ENCODE measurements at places on chromosomes 6 and 20.
A peak's percentile ranks its signal among the peaks of the same experiment; 100 is the strongest.

DNA sequence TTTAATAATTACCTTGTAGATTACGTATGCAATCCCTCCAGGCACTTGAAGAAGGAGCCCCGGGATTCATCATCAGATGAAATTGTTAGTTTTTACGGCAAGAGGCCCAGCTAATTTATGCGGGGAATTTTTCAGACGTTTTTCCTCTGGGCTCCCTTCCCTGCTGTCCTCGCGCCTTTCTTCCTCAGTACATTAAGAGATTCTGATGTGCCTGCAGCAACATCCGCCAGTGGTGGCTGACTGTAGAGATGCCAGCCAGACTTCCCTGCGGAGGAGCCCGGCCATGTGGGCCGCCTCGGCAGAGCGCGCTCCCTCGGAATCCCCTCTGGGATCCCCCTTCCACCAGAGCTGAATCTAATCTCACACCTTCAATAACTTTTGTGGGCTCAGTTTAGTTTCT is 46.4 kb upstream of the POU3F2 start:
- DNase-seq = no peak

- DNase-seq = no peak
These were observed 14.5 kb downstream of the OR2B2 start for GRCh38 chr6:27897580-27898206.

GRCh38 chr6:167696296-167696695 is 130.4 kb upstream of the AFDN start:
- no peak for DNase-seq

- no peak for DNase-seq
These were observed 106.1 kb downstream of the CEBPB start for GRCh38 chr20:50296450-50297375.

DNA sequence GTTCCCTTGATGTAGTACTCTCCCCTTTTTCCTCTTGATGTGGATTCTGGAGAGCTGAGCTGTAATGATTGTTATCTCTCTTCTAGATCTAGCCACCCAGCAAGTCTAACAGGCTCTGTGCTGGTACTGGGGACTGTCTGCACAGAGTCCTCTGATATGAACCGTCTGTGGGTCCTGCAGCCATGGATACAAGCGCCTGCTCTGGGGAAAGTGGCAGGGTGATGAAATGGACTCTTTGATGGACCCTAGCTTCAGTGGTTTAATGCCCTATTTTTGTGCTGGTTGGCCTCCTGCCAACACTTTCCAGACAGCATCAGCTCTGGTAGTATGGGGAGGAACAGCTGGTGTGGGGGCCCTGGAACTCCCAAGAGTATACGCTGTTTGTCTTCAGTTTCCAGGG is 216.3 kb downstream of the ADGRG6 start:
- DNase-seq = no peak

- DNase-seq = no peak
These were observed 35.0 kb upstream of the MDGA1 start for GRCh38 chr6:37732688-37733087.

GRCh38 chr6:170279977-170280688 is 10.7 kb downstream of the DLL1 start:
- DNase-seq = peak; percentile 36

GRCh38 chr20:46179862-46180261 is 61.7 kb downstream of the CD40 start:
- no peak for DNase-seq

DNA sequence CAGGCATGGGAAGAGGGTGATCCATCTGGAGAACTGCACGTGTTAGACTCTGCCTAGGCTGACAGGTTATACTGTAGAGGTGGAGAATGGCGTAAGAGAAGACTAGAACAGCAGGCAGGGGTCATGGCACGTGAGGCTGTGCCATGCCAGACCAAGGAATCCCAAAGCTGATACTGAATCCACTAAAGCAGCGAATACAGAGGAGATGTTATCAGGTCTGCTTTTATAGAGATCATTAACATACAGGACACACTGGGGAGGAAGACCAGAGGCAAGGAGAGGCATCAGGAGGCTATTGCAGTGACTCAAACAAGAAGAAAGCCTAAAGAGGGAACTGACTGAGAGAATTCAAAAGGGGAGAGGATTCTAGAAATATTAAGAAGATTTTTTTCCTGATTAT is 12.9 kb downstream of the PHACTR1 start:
- DNase-seq = no peak

DNA sequence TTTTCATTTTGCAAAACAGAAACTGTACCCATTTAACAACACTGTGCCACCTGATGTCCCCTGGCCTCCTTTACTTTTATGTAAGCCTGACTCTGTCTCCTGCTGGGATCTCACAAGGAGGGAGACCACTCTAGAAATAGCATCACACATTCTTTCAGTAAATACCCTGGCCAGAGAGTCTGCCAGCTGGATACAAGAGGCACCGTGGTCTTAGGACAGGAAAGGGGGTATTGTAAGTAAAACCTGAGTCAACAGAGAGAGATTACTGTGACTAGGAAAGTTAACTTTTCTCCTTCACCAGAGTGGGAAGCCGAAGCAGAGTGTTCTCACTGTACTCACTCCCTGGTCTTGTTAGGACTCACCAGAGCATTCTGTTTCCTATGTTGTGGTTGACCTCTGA is 27.8 kb downstream of the CMTR1 start:
- no peak for DNase-seq

DNA sequence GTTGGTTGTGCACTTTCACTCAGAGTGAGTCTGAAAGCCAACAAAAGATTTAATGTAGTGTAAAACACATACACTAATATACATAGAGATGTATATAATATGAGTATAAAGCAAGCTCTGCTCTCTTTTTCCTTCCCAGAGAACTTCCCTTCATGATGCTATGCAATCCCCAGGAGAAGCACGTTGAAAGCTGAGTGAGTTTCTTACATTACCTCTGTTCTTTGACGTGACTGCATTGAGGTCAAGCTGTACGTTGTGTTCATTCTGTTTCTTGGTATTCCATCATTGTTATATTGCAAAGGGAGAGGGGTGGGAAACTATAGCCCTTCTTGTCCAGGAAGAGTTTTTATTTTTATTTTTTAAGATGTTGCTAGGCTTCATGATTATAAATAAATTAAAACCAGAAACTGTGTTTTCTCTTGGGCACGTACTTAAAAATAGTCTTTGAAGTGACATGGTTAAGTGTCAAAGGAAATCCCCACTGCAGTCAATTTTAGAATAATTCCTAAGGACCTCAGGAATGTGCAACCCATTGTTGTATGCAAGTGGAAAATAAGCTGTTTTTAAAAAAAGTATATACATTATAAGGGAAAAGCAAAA is 651.0 kb downstream of the CD109 start:
- DNase-seq = no peak

- DNase-seq = no peak
These were observed 46.8 kb downstream of the CYP24A1 start for GRCh38 chr20:54126806-54127655.

DNA sequence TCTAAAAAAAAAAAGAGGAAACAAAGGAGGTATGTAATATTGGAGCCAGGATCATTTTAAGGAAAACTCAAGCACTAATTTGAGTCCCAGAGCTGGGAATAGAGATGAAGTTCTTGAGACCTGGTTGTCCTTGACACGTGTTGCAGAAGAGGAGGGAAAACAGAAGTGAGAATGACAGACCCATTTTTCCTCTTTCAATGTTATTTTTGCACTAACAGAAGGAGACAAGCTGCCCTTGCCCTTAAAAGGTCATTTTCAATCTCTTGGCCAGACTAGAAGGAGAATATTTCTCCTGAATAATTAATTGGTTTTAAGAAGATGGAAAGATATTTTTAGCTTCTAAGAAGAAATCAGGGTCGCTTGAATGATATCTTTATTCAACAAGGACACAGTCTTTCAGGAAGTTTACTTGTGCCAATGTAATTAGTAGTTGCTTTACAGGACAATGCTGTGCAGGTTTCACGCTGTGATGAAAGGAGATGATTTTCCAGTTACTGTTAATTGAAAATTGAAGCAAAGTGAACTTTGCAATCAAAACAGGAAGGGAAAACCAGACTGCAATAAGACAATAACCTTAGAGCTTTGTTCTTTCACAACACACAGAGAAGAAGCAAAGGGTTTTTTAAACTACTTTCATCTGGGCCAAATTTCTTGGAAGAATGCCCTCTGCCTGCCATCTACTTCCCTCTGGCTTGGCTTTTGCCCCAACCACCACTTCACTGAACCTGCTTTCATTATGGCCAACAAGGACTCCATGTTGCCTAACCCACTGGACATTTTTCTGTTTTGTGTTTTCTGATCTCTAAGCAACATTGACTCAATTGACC is 107.8 kb upstream of the SHLD1 start:
- no peak for DNase-seq

- no peak for DNase-seq
These were observed 102.6 kb downstream of the CD109 start for GRCh38 chr6:73798592-73798991.

- DNase-seq = no peak
These were observed 262.2 kb downstream of the NRN1 start for GRCh38 chr6:5744497-5744896.

- DNase-seq = no peak
These were observed 38.1 kb downstream of the BICRAL start for GRCh38 chr6:42819803-42820511.

DNA sequence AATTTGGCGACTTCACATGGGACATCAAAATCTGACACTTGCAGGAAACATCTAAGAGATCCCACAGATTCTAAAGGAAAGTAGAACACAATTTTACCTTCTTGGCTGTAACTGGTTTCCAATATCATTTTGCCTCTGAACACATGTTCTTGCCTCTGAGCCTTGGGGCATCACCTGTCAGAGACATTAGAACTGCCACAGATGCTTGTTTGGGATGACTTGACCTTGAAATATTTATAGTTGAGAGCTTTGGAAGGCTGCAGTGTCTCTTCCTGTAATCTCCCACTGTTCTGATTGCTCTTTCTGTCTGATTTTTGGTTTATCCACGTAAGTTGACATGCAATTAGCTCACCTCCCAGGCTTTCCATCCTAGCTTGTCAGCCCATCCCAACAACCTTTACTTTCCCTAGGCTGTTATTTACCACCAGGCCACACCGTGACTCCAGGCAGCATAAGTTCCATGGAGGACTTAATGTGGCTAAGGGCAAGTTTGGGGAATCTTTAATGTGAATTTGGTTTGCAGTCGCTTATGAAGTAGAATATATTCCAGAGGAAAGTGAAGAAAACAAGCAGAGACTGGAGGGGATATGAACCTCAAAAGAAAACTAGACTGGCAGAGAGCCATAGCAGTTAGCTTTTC is 256.5 kb upstream of the RIN2 start:
- DNase-seq = no peak

DNA sequence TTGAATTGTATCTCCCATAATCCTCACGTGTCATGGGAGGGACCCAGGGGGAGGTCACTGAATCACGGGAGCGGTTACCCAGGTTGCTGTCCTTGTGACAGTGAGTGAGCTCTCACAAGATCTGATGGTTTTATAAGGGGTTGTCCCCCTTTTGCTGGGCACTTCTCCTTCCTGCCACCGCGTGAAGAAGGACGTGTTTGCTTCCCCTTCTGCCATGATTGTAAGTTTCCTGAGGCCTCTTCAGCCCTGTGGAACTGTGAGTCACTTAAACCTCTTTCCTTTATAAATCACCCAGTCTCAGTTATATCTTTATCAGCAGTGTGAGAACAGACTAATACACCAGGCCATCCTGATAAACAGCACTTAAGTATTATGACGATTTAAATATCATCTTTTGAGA is 9.0 kb upstream of the MRGBP start:
- DNase-seq = no peak

DNA sequence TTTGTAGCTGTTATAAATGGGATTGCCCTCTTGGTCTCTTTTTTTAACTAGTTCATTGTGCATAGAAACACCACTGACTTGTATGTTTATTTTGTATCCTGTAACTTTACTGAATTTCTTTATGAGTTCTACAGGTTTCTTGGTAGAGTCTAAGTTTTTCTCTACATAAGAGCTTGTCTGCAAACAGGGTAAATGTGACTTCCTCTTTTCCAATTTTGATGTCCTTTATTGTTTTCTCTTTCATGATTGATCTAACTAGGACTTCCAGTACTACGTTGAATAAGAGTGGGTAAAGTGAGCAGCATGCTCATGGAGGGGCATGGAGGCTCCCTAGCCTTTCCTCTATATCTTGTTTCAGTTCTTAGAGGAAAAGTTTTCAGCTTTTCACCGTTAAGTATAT is 3.0 kb upstream of the WFDC10A start:
- DNase-seq = no peak

- no peak for DNase-seq
These were observed 244.8 kb upstream of the TENT5A start for GRCh38 chr6:81997090-81997926.

DNA sequence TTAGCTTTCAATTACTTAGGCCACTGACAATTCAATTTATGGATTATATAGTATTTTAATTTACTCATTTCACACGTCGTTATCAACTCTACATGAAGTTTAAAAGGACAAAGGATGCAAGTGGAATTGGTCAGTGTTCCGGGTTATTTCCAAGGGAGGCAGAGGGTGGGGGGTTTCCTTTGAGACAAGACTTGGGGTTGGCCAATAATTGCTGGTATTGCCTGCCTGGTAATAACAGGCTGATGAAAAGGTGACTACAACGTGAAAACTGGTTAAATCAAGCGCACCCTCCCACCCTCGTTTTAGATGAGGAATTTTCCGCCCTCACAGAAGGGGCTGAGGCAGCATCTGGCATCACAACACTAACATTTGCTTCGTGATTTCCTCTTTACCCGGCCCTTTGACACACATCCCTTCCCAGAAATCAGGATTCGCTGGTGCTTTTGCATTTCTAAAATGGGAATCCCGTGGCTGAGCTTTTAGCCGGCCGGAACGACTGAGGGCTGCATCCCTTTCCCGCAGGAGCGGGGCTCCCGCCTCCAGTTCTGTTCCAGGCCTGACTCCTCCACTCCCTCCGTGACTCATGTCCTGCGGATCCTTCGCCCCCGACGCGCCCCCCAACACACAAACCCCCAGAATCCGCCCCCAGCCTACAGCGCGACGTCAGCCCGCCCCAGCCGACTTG is 999 bp upstream of the PIM1 start:
- DNase-seq = no peak

GRCh38 chr20:35111141-35111888 is 18.7 kb upstream of the TRPC4AP start:
- DNase-seq = no peak

GRCh38 chr6:34638834-34639736 is 57.5 kb downstream of the ILRUN start:
- peak; percentile 67 for DNase-seq

DNA sequence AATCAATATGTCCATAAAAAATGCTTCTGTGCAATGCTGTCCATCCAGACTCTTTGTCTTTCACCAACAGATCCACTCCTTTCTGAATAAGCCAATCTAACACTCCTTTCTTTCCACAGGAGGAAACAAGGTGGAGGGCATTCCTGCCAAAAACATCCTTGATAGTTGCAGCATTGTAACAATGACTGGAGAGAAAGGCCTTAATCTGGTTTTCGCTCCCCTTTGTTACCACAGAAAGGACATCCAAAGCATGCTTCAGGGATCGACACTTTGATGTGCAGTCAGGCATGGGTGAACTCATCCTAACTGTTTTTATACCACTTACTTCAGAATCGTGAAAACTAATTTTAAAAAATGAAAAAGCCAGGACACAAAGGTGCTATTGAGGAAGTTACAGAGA is 7.4 kb downstream of the IBTK start:
- no peak for DNase-seq

All from GM12864 (cell line).